ENCODE measurements at places on chromosomes 6 and 20.
A peak's percentile ranks its signal among the peaks of the same experiment; 100 is the strongest.

GRCh38 chr6:154852687-154853086 lies 119.5 kb downstream of the SCAF8 start:
- DNase-seq, result no peak

GRCh38 chr6:87700397-87701343 lies 1.4 kb downstream of the AKIRIN2 start:
- peak; percentile 13 for DNase-seq

GRCh38 chr20:63977739-63978276 lies 1.6 kb downstream of the SAMD10 start:
- no peak for DNase-seq

DNA sequence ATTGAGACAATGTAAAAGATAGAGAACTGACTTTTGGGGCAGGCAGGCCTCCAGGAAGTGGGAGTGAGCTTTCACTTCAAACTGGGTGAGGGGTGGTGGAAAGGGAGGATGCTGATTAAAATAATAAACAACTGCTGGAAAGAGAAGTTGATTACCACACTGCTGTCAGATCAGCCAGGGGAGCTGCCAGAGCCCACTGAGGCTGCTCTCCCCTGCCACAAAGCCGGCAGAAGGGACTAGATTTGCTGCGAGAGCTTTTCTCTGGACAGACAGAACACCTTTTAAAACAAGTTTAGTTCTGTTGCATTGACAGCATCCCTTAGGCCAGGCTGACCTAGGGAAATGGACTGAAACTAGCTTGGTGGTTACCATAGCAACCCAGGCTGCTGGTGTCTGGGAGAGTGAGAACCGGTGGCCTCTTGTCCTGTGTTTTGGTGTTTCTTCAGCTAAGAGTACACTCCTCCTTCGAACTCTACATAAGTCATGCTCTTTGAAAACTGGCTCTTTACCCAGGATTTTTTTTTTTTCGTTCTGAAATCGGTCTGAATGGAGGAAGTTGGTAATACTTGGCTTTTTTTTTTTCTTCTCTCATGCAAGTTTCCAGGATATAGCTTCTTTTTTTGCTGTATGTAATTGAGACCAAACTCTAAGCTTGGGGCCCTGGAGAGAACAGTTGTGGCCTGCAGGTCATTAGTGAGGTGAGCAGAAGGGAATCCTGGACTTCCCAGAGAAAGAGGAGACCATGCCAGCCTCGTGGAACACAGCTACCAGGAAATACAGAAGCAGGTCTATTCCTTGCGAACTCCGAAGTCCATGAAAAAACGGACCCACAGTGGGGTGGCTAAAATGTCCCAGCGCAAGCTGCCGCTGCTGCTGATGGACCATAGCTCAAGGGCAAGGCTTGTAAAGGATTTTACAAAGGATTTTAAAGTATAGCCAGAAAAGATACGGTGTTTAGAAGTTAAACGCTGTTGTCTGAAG lies 374.4 kb downstream of the UTRN start:
- no peak for DNase-seq

- no peak for DNase-seq
Measured at GRCh38 chr20:7897781-7898364, 42.4 kb downstream of the HAO1 start.

- DNase-seq, result no peak
Measured at GRCh38 chr6:116436586-116436985, 24.6 kb upstream of the CALHM6 start.

- DNase-seq, result no peak
Measured at GRCh38 chr20:20710443-20711315, 1.8 kb downstream of the RALGAPA2 start.

DNA sequence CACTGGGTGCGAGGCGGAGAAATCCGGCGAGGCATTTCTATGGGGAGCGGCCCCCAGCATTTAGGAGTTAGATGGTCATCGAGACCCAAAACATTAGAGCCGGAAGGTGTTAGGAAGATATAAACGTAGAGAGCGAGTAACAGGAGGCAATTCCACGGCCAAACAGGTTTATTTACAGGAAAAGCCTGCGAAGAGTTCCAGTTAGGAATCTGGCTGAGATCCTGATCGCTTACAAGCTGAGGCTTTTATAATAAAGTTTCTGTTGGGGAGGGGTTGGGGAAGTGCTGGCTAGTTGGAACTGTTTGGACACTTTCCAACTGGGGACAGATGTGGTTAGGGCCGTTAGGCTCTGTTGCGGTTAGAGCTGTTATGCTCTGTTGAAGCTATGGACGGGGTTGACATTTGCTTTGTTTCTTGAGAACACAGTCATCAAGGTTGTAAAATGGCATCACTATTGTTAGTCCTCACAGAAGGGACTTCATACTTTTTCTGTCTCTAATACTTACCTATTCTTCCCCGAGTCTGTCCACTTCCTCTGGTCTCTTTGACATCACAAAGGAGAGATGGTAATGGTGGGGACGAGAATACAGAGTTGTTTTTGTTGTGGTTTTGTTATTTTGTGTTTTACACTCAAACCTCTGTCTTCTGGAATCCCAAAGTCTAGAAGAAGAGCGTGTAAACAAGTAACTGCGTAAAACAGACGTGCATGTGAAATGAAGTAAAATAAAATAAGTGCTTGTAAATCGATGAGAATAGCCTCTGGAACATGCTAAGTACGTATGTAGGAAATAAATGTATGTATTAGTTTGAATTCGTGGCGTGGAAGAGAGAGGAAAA lies 554 bp upstream of the ZSCAN31 start:
- DNase-seq, result no peak

- DNase-seq, result no peak
Measured at GRCh38 chr6:40330301-40330721, 256.9 kb downstream of the LRFN2 start.

DNA sequence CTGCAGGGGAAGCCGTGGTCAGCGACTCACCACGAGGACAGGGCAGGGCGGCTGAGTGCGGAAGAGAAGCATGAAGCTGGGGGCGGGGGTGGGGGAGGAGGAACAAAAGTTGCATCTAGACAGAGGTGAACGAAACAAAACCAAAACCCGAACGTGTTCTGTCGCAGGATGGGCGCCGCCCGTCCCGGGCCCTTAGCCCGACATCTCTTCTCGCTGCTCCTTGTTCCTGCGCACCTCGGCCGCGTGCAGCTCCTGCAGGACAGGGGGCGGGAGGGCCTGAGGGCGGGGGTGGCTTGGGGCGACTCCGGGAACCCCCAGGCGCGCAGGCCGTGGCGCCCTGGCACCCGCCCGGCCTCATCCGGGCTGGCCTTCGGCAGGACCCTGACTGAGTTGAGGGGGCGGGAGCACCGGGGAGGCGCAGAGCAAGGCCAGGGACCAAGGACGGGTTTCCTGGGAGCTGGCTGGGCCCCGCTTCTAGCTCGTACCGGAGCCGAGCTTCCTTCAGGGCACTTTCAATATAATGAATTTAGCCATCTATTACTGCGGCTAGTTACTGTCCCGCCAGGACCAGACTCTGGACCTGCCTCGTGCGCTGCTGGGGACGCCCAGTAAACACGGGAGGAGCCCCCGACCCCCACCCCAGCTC lies 12.0 kb downstream of the STMN3 start:
- DNase-seq, result peak; percentile 31

DNA sequence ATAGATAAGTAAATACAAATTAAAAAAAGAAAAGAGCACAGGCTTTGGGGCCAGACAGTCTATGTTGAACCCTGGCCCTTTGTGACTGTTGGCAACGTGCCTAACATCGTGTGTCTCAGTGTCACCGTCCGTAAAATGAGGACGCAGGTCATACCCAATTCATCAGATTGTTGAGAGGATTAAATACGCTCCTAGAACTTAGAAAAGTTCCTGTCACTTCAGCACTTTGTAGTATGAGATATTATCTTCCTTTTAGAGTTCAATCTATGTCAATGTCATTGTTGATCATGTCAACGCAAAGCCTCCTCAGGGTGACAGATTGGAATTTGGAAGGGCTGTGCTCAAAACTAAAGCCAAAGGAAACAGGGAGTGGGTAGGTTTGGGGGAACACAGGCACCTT lies 21.7 kb downstream of the SERPINB1 start:
- no peak for DNase-seq

All from activated CD4-positive, alpha-beta T cell treated with anti-CD3 and anti-CD28 coated beads for 1 hour (primary cell).